ENCODE measurements at places on chromosomes 3 and 15.

- no peak for DNase-seq
These were observed 9.8 kb upstream of the FNDC3B start for GRCh38 chr3:172029425-172030098.

- no peak for DNase-seq
These were observed 31.9 kb upstream of the TSC22D2 start for GRCh38 chr3:150376001-150376848.

DNA sequence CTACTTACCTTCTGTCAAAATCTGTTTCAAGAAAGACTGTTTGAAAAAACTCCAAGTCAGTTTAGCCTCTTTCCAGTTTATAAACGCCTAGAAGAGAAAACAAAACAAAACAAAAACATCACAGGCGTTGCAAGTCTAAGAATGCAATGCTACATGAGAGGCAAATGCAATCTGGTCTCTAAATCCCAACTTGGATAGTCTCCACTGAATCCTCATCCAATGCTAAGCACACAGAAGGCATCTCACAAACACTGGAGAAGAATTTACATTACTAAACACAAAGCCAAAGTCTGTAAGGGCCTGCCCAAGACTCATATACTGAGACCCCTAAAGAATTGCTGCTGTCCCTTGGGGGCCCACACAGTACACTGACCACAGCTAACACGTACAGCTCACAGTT lies 18.4 kb downstream of the RFT1 start:
- no peak for DNase-seq

DNA sequence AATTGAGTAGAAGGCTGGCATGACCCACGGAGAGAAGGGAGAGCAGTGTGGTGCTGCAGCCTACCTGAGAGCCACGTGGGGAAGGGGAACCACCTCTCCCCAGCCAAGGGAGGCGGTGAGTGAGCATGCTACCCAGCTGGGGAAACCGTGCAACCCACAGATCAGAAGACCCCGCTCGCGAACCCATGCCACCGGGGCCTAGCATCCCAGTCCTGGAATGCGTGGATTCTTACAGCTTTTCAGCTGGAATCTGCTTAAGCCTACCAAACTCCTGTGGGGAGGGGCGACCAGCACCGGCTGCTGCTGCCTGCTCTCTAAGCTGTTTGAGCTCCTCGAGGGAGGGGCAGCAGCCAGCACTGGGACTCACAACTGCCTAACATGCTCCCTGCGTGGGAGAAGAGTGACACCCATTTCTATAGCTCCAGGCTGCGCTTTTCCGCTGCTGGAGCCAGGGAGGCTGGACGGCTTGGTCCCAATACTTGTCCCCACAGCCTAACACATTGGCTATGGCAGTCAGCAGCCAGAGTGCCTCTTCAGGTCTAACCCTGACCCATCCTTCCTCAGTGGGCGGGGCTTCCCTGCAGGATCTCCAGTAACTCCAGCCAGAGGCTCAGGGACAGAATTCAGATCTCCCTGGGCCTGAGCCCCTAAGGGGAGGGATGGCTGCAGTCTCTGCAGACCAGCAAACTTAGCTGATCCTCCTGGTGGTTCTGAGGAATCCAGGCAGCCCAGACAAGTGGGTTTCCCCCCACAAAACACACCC lies 20.0 kb upstream of the TEX55 start:
- DNase-seq, result no peak

GRCh38 chr3:182027366-182027765 lies 315.6 kb downstream of the SOX2 start:
- DNase-seq, result no peak

DNA sequence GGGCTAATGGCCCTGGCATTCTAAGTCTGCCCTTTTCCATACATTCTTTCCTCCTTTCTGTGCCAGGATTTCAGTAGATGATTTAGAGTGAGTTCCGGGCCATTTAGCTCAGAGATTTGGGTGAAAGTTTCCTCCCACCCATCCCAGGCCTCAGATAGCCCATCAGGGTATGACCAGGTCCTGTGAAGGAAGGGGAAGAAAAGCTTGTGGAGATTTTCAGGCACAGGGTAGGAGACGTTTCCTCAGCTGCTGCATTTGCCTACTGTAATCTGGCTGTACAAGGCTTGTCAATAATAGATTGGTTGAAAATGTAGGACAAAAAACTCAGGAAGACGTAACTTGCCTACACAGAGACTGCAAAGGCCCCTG lies 63.2 kb upstream of the BCL6 start:
- DNase-seq, result no peak

- DNase-seq, result no peak
These were observed 31.3 kb downstream of the CMTM7 start for GRCh38 chr3:32422943-32423342.

DNA sequence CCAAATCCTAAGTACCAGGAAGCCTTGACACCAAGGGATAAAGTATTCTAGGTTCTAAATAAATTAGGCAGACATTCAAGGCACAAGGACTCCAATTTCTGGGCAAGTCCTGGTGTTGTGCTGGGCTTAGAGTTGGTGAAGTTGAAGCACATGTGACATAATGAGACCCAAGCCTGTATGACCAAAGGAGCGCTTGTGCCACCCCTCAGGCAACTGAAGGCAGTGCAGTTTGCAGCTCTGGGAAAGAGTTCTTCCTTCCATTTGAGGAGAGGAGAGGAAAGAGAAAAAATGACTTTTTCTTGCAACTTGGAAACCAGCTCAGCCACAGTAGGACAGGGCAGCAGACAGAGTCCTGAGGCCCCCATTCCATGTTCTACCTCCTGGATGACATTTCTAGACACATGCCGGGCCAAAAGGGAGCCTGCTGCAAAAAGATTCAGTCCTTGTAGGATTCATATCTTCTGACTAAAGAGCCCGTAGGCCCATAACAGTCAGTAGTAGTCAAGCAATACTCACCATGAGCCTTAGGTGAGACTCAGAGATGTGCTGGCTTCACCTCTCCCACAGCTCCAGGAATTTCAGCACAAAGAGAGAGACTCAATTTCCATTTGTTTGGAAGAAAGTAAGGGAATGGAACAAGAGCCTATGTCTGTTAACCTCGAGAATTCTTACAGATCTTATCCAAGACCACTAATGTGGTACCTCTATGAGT lies 588.8 kb upstream of the BCHE start:
- DNase-seq, result no peak

- DNase-seq, result no peak
These were observed 547.6 kb downstream of the NR2F2 start for GRCh38 chr15:96878129-96878528.

- no peak for DNase-seq
These were observed 18.2 kb upstream of the CEMIP start for GRCh38 chr15:80760960-80761359.

DNA sequence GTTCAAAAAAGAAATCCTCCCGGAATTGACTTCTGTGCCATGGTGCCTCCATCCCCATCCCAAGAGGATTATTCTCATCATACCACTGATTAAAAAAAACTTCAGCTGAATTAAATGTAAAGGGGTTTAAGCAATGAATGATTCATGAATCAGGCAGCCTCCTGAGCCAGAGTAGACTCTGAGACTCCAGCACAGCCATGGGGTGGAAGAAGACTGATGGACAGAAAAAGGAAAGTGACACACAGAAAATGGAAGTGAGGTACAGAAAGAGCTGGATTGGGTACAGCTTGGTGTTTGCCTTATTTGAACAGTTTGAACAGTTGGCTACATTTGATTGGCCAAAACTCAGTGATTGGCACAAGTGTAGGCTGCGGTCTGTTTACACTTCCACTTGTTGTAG lies 224.8 kb upstream of the ATP10A start:
- DNase-seq, result no peak

DNA sequence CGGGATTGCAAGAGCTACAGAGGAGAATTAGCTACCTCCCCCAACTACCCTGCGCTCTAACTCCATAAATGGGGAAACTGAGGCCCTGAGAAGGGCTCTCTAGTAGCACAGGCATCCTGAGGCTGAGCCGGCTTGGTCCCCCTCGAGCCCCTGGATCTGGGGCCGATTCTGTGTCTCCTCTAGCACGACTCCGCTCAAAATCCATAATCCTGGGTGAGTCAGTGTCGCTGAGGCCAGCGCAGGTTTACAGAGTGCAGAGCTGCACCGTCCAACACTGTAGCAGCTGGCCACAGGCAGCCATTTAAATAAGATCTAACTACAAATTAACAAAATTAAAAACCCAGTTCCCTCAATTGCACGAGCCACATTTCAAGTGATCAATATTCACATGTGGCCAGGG lies 10.8 kb downstream of the GATA2 start:
- DNase-seq, result no peak

GRCh38 chr3:47579875-47580274 lies 1.2 kb upstream of the CSPG5 start:
- no peak for DNase-seq

- no peak for DNase-seq
These were observed 7.6 kb downstream of the MYO9A start for GRCh38 chr15:72110355-72110754.

DNA sequence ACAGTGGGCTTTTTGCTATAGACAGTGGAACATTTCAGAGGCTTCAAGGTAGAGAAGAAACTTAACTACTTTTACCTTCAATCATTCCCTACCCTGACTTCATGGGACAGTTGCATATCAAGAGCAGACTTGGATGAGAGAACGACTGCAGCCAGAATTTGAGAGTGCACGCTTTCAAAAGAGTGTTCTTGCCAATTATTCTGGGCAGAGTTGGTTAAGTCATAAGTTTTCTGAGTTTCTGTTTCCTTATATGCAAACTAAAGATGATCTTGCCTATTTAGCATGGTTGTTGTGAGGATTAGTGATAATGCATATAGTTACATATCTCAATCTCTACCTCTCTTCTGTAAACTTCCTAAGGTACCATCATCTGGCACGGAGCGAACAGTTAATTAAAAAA lies 7.6 kb downstream of the SLC9A9 start:
- DNase-seq, result no peak

- no peak for DNase-seq
These were observed 92.2 kb downstream of the MYLK start for GRCh38 chr3:123791898-123792297.

DNA sequence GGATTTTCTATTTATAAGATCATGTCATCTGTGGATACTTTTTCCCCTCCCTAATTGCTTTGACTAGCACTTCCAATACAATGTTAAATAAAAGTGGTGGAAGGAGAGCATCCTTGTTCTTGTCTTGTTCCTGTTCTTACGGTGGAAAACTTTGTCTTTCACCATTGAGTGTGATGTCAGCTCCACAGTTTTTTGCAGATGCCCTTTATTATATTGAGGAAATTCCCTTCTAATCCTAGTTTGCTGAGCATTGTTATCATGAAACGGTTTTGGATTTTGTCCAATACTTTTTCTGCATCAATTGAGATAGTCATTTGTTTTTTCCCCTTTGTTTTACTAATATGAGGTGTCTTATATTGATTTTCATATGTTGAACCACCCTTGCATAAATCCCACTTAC lies 19.9 kb upstream of the IL20RB start:
- DNase-seq, result no peak

DNA sequence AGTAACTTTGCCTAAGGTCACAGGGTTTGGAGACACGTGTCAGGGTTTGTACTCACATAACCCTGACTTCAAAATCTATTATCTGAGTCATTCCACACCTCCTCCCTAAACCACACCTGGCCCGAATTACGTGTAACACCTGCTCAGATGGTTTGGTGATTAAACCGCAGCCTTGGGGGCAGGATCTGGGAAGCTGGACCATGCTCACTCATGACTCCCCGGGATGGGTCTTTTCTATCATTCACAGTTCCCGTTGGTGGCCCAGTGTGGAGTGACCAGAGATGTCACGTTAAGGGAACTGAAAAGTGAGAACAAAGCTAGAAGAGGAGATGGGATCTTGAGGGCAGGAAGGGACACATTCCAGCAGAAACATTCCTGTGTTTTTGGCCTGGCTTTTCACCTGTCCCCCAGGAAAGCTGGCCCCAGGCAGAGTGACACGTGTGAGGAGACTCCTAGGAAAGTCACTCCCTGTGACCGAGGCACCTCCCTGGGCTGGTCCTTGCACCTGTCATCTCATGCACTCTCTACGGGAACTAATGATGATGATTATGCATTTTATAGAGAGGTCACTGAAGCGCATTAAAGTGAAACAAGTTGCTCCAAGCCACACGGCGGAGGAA lies 75.4 kb upstream of the POMGNT2 start:
- DNase-seq, result peak; percentile 46

GRCh38 chr3:177195242-177195991 lies 1.9 kb downstream of the TBL1XR1 start:
- no peak for DNase-seq

DNA sequence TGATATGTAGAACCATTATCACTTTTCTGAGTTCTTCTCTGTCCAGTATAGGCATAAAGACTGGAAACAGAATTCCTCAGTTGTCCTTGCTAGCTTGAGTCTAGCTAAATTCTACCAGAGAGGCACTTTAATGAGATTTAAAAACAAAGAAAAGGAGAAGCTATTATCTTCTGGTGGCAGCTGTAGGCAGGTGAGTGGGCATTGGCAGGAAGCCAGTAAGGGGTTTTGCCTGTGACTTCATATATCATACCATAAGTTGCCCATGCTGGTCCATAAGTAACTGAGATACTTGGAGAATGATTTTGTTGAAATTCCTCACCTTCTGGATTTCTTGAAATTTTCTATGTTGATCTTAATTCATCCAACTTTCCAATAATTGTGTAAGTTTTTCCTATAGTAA lies 402.3 kb upstream of the TGFBR2 start:
- no peak for DNase-seq

DNA sequence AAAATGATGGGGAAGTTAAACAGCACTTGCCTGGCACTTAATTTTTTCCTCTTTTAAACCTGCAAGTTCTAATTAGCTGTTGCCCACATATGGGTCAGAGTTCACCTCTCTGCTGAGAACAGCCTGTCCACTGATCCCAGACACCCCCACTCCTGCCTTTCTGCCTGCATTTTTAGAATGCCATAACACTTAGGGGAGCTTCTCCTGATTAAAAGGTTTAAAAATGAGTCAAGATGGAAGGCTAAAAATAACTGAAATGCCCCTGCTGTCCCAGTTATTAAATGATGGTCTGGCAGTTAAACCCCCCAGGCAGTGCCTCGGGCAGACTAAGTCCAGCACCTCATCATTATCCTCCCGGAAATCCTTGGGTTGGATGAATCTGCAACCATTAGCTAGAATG lies 913.6 kb upstream of the ARPP21 start:
- DNase-seq, result no peak

DNA sequence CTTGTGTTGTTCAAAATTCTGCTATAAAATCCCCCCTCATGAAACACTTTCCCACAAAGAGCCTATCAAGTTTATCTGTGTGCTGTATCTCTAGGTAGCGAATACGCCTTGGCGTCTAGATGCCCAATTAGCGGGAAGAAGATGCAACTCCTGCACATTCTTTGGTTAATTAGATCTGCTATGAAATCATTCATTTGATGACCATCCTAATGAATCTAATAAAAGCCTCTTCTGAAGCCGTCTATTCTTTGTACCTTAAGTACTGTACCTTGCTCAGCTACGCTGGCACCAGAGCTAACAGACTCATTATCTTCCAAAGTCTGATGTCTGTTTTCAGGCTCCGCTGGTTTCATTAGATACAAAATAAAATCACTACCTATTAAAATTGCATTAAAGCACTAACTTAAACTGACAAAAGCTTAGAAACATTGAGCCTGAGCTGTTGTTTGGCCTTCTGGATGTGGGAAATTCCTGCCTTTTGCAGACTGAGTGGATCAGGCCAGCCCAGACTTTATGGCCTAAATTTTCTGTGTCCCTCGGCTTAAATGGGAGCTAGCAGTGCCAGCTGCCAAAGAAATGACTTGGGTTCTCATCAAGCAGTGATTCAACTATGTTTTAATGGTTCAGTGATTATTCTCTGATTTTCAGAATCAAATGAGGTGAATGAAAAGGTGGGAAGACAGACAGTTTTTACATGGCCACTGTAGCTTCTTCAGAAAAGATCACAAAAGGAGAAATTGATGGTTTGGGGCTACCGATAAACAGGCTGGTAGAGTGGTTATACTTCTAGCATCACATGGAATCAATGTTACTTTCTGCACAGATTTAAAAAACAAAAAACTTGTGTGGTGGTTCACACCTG lies 28.4 kb upstream of the CHST2 start:
- DNase-seq, result no peak

- no peak for DNase-seq
These were observed 372.9 kb upstream of the LMCD1 start for GRCh38 chr3:8128686-8129085.

Measured in activated CD4-positive, alpha-beta T cell treated with anti-CD3 and anti-CD28 coated beads, Interleukin-2, amount 50 U/mL, for 48 hours (primary cell).